NCI-H748 treated with DMSO at 0.1 percent for 48 hours (cell line): ENCODE measurements at places on chromosomes 7 and 10.
A peak's percentile ranks its signal among the peaks of the same experiment; 100 is the strongest.

GRCh38 chr7:107708956-107709355, 35.0 kb upstream of the CBLL1 start:
- no peak for DNase-seq

DNA sequence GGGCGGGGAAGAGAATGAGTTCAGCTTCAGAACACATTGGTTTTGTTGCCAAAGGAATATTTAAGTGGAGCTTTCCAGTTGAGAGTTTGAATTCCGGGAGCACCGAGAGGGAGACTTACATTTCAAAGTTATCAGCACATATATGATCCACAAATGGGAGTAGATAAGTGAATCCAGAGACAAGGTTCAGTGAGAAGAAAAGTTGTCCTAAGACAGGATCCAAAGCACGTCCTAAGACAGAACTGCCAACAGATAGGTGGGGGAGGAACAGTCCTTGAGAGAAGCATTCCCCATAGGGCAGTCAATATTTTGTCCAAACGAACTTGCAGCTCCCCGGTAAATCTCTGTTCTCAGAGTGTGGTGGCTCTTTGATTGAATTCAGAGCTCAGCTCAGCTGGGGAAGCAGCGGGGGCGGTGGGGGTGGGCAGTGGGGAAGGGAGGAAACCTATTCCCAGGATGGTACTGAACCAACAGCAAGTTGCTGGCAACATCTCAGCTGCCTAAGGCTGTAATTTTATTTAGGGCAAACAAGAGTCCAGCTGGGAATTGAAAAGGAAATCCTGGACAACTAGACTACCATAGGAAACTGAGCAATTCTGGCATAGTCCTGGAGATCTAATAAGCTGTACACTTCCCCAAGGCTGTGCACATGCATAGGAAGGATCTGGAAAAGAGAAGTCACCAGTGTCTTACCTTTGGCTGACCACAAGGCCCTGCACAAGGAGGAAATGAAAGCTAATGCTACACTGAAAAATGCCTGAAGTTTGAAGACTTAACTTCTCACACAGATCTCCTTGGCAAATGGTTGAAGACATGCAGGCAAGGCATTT, 94.2 kb upstream of the CXCL12 start:
- DNase-seq: no peak

- no peak for DNase-seq
These were observed 5.5 kb upstream of the LIPN start for GRCh38 chr10:88754287-88754686.

- DNase-seq: no peak
These were observed 224.1 kb downstream of the DNAJB6 start for GRCh38 chr7:157560710-157561522.

- peak; percentile 72 for DNase-seq
These were observed 1.1 kb downstream of the WASL start for GRCh38 chr7:123747620-123748141.

DNA sequence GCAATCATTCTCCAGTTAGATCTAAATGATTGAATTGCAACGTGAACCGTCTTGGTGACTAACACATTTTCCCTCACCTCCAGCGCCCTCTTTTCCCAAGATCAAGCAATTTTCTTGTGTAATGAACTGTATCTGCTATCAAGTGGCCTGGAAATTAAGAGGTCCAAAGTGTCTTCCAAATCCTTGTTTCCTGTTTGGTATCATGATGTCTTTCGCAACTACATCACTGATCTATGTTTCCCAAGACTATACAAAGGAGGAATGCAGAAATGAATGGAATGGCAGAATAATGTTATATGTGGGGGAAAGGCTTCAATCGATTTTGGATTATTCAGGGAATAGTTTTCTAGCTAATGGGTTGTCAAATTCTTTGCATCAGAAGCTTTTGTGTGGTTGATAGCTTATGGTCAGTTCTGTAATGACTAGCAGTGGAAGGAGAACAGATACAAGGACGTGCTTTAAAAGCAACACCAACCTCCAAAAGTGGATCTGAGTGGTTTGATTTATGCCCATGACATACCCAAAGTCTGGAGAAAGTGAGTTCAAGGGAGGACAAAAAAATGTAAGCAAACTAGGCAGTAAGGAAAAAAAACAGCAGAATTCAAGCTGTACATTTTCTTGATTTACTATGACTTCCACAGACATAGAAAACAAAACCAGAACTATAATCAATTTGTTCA, 14.6 kb upstream of the ZEB1 start:
- no peak for DNase-seq

- peak; percentile 30 for DNase-seq
These were observed 6.1 kb downstream of the NPY start for GRCh38 chr7:24290004-24290641.

GRCh38 chr7:149197675-149198074, 2.3 kb downstream of the ZNF282 start:
- DNase-seq: no peak

GRCh38 chr10:36730316-36730715, 395.1 kb upstream of the ANKRD30A start:
- DNase-seq: no peak

- peak; percentile 21 for DNase-seq
These were observed 131.1 kb upstream of the CDK1 start for GRCh38 chr10:60646966-60647796.

GRCh38 chr7:84002348-84002747, 192.2 kb downstream of the SEMA3A start:
- DNase-seq: no peak

GRCh38 chr10:72000073-72001032, 36.2 kb downstream of the CHST3 start:
- DNase-seq: no peak

DNA sequence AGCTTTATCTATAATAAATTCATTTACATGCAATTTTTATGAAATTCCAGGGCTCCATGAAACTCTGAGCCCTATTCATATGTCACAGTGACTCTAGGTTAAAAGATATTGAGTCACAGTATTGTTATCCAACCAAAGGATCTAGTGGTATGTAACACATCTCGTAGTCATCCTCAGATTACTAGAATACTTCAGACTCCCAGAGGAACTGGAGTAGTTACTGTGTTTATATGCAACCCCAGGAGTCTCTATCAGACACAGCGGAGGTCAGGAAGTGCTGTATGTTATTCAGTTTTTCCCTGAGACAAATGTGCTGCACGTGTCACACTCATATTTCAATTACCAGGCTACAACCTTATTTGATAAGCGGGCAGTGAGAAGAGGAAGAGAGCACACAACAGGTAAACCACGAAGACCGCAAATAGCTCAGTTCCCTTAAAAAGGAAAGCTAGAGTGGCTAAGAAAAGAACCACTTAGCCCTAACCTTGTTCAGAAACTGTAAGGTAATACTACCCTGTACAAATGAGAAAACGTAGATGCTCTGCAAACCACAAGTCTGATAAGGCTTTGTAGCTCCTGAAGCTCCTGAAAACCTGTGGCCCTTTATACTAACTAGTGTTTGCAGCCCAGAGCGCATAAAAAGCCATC, 114.0 kb upstream of the CNTNAP2 start:
- DNase-seq: no peak

DNA sequence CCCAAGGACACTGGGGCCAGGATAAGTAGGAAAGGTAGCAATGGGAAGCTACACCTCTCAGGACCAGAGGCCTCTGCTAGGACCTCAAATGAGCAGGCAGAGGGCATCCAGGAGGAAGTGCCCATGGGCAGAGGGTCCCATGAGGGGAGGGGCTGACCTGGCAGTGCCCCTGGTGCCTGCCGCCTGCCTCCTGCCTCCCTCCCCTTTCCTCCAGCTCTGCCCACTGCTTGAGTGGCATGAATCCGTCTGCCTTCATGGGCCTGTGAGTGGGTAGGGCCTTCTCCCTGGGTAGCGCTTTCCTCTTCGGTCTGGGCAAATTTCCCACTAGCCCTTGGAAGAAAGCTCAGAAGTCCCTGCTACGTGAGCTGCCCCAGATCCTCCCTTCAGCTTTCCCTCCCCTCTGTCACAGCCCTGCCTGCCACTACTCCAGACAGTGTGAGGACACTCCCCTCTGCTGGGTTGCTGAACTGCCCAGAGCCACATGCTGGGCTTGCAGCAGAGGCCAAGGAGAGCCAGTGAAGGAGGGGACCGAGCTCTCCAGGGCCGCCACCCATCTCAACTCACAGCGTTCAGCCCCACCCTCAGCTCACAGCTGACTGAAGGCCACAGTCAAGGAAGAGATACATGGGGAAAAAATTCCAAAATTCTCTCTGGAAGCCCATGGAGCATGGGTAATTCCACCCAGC, 141.4 kb downstream of the ARHGAP22 start:
- no peak for DNase-seq

DNA sequence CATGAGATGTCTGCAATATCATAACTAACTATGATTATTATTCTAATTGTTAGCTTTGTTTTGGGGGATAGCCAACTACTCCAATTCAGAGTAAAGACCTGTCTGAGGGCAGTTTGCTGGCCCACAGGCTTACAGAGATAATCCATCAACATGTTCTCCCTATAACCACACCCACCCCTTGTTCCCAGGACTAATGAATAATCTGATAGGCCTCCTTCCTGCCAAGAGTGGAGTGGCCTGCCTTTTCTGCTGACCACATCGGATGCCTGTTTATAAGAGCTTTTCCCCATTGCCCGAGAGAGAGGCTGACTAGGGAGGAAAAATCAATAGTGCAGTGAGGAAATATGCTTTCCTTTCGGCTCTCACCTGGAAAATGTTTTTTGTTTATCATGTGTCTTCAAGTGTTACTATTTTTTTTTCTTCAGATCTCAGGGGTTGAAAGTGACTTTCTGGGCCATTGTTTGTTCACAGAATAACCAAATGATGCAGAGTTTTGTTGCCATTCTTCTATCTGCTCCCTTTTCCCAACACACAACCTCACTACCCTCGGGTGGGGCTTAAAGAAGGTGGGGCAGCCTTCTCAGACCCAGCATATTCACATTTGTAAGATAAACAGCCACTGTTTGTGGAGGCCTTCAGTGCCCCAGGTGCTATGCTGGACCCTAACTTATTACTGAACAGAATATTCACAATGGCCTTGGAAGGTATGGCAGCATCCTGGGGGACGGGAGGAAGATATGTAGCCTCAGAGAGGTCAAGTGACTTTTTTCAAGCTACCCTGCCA, 38.4 kb downstream of the PLPP4 start:
- DNase-seq: no peak

GRCh38 chr7:12469568-12469967, 65.9 kb upstream of the VWDE start:
- DNase-seq: no peak

GRCh38 chr10:34938399-34938670, 123.2 kb upstream of the PARD3 start:
- DNase-seq: no peak

DNA sequence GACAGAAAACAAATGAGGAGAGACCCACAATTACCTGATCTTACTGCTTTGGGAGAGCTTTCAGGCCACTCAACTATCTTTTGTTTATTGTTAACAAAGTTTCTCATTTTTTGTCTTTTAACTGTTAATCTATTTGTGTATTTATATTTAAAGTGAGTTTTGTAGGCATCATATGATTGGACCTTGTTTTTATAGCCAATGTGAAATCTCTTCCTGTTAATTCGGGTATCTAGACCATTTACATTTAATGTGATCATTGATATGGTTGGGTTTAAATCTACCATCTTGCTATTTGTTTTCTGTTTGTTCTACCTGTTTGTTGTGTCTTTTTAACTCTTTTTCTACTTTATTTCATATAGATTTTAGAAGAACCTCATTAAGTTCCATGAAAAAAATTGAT, 12.5 kb downstream of the OPALIN start:
- no peak for DNase-seq

- no peak for DNase-seq
These were observed 75.8 kb downstream of the MPLKIP start for GRCh38 chr7:40058636-40059035.

- DNase-seq: no peak
These were observed 46.6 kb upstream of the IGFBP3 start for GRCh38 chr7:45967591-45968157.

GRCh38 chr7:96303105-96303685, 18.7 kb downstream of the SLC25A13 start:
- DNase-seq: peak; percentile 20

DNA sequence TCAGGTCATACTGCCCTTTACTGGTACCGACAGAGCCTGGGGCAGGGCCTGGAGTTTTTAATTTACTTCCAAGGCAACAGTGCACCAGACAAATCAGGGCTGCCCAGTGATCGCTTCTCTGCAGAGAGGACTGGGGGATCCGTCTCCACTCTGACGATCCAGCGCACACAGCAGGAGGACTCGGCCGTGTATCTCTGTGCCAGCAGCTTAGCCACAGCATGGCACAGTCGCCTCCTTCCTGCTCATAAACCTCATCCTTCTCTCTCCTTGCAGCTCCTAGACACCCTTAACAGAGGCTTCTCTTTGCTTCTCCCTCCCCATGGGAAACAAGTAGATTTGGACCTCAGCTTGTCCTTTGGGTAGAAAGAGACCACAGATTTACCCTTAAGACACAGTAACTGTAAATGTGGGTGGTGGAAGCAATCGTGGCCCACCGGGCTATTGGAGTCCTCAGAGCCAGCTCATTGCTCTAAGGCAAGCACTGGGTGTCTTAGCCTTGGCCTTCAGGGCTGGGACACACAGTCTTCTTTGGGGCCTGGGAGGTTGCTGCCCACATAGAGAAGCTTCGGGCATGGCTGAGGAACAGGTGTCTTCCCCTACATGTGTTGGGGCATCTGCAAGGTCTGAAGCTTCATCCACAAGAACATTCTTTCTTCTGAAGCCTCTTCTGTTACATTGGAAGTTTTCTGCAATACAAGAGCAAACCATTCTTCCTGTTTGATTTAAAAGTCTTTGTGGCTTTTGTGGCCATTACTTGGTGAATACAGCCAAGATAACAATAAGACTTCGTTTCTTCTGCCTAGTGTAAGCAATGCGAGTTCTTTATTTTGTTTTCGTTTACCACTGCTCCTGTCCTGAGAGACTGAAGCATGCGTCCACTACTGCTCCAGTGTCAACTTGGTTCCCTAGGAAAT, 95.5 kb upstream of the PRSS58 start:
- DNase-seq: no peak

- peak; percentile 67 for DNase-seq
These were observed 95.7 kb upstream of the PALS2 start for GRCh38 chr7:24477398-24478136.

- no peak for DNase-seq
These were observed 293.7 kb downstream of the FZD1 start for GRCh38 chr7:91557789-91558404.

DNA sequence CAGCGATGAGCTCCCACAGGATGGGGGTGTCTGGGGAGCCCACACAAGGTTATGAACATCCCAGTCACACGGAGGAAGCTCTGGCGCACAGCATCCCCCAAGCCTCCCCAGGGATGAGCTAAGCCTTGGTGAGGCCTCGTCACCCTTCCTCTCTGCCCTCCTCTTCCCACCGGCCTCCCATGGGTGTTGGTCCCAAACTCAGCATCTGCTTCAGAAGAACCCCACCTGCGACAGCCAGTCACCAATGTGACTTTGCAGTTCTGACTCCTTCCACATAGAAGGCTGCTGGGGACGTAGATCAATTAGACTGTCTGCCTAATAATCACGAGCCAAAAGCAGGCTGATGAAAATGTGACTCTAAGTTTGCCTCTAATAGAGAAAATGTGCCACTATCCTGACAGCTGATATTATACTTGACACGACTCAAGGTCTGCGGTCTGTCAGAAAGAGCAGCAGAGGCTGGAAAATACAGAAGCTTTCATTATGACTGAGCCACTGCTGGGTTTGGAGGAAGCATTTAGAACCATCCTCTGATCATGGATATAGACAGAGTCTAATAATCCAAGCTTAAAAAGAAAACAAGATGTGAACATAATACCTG, 116.0 kb upstream of the PFKP start:
- DNase-seq: no peak

GRCh38 chr10:56288403-56288802, 72.7 kb downstream of the ZWINT start:
- no peak for DNase-seq
